AG04450 (cell line): ENCODE measurements at places on chromosomes 5 and 9. TPM values are rescaled to one million over a fixed set of nuclear protein-coding genes. Genes with fewer than 3 reads are reported as not detected.

DNA sequence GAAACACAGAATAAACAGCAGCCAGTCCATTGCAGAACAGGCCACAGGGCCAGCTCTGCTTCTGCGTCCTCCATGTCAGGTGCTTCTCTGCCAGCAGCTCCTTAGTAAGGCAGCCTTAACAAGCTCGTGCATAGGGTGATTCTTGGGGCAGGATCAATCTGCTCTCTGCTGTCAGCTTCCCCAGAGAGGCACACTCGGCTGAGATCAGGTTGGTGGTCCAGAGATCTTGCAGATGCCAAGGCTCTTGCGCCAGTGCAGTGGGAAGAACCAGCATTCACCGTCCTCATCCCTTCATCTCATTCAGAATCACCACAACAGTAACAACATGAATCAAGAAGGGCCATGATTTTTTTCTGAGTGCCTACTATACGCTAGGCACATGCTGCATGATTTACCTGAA lies 49.0 kb upstream of the ALDH1B1 start:
- DNase-seq, result no peak

DNA sequence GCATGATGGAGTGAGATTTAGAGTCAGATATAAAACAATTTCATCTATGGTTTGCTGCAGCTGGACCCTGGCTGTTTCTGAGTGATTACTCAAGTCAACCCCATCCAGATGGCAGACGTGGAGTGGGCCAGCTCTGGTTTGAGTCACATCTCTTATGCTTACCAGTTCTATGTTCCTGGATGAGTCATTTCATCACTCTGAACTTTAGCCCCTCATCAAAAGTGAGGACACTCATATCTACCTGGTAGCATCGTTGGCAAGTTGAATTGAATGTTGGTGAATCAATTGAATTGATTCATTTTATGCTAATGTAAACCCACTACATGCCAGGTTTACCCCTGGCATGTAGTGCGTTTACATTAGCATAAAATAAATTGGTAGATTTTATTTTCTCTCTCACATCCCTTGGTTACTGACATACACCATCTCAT lies 176.4 kb downstream of the FGF18 start:
- DNase-seq, result peak; percentile 77

DNA sequence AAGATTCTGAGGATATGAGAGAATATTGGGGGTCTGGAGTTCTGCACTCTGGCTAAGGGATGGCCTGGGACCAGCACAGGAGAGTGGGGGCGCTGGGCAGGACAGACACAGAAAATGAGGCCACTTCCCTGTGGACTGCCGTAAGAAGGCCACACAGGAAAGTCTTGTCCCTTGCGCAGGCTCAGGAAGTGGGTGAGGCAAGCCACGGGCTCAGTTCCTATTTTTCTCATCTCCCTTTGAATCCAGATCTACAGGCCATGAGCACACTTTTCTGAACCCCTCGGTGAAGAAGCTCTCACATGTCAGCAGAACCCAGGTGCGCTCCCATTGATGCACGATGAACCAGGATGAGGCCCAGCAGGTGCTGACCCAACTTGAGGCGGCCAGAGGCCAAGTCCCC lies 207.4 kb downstream of the AGTPBP1 start:
- no peak for DNase-seq

ERP44 gene
- polyA plus RNA-seq, result 20.9 and 28.0 TPM in 2 replicates

PCDHGA6 gene
- polyA plus RNA-seq, result 4.7 and 4.8 TPM in 2 replicates

IFNB1 gene
- not detected in 2 replicates for polyA plus RNA-seq

SCGB3A1 gene
- polyA plus RNA-seq, result not detected in 2 replicates

PCDHA12 gene
- polyA plus RNA-seq, result not detected in 2 replicates

- DNase-seq, result no peak
Observed at GRCh38 chr5:142783601-142784341, 13.6 kb downstream of the ARHGAP26 start.

- DNase-seq, result no peak
Observed at GRCh38 chr5:155258161-155258560, 244.6 kb downstream of the KIF4B start.

DNA sequence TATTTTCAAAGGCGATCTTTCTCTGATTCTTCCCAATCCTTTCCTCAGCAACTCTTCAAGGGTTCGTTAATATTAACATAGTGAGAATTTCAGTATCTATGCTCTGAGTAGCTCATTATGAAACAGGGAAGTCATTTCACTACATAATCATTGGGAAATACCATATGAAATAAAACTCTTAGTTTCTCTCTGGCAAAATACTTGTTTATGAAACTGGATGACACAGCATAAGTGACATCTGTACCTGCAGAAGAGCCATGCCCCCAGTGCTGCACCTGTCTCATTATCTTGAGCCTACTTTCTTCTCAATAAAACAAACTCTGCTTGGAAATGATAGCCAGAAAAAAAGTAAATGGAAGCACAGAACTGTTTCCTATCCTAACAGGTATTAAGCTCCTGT lies 33.8 kb upstream of the OTULIN start:
- no peak for DNase-seq

- DNase-seq, result no peak
Observed at GRCh38 chr9:35436933-35437332, 53.0 kb upstream of the RUSC2 start.
